Muscle of back (tissue), 13 donors: ENCODE measurements at places on chromosomes 2 and 18.

GRCh38 chr2:233816771-233817170 lies 37.6 kb downstream of the HJURP start:
- no peak for DNase-seq

- DNase-seq = no peak
Observed at GRCh38 chr2:60531701-60532133, 21.7 kb downstream of the BCL11A start.

GRCh38 chr2:197813093-197813787 lies 8.8 kb downstream of the PLCL1 start:
- no peak for DNase-seq

DNA sequence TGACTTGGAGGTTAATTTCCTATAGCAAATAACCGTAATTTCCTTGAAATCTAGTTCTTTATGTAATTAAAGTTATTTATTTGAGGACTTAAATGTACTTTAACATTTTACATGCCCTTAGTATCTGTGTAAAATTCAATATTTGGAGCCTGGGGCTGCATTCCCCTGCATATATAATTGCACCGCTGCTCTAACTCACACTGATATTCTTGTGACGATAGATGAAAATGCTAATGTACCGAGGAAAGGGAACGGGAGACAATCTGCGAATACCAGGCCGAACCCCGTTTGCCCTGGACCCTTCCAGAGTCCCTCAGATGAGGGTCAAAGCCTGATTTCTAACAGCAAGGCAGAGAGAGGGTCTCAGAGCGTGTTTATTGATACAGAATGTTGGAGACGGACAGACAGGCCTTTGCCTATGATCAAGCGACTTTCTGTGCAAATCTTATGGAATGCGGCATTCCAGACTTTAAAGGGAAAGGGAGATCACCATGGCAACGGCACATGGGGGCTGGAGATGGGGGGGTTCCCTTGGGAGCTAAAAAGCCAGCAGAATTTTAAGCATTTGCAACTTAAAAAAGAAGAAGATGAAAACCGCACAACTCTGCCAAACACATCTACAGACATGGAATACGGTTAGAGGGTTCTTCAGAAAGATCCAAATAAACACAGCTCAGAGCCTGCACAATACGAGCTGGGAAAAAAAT lies 57.6 kb upstream of the TWIST2 start:
- no peak for DNase-seq

- peak; percentile 73 for DNase-seq
Observed at GRCh38 chr18:23226930-23227725, 91.8 kb downstream of the CABLES1 start.

DNA sequence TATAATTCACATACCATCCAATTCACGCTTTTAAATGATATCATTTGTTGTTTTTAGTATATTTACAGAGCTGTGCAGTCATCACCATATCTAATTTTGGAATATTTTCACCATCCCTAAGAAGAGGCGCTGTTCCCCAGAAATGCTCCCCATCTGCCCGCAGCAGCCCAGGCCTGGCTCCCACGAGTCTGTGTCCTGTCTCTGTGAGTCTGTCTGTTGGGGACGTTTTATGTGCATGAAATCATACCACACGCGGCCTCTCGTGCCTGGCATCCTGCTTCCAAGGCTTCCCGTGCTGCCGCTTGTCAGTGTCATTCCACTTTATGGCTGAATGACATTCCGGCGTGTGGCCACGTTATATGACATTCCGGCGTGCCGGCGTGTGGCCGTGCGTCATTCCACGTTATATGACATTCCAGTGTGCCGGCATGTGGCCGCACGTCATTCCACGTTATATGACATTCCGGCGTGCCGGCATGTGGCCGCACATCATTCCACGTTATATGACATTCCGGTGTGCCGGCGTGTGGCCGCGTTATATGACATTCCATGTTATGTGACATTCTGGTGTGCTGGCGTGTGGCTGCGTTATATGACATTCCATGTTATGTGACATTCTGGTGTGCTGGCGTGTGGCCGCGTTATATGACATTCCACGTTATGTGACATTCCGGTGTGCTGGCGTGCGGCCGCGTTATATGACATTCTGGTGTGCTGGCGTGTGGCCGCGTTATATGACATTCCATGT lies 276.4 kb downstream of the TWIST2 start:
- DNase-seq = no peak
